Heart right ventricle (tissue), 16 donors: ENCODE measurements at places on chromosomes 7 and 10.

- DNase-seq: peak; percentile 28
- peaks cover 27% of the 10 kb centered on the region for H3K4me1 ChIP-seq
- no peak overlapping the region for H3K4me3 ChIP-seq
- no peaks in the 10 kb centered on the region for H3K27me3 ChIP-seq
- H3K27ac ChIP-seq: peak overlapping the region; percentile 90
These were observed 17.3 kb downstream of the SLC16A12 start for GRCh38 chr10:89518108-89518507.

DNA sequence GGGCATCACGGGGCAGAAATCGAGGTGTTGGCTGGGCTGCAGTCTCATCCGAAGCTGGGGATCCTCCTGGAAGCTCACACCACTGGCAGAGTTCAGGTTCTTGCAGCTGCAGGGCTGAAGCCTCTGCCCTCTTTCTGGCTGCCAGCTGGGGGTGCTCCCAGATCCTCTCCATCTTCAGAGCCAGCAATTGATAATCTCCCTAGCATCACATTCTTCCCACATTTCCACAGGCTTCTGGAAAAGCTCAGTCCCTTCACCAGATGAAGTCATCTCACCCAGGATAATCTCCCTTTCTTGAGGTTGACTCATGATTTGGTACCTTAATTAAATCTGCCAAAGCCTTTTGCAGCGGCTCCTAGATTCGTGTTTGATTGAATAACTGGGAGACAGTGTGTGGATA is 55.2 kb downstream of the NRP1 start:
- no peak overlapping the region for H3K4me3 ChIP-seq
- H3K4me1 ChIP-seq: peaks cover 98% of the 10 kb centered on the region
- no peaks in the 10 kb centered on the region for H3K36me3 ChIP-seq

DNA sequence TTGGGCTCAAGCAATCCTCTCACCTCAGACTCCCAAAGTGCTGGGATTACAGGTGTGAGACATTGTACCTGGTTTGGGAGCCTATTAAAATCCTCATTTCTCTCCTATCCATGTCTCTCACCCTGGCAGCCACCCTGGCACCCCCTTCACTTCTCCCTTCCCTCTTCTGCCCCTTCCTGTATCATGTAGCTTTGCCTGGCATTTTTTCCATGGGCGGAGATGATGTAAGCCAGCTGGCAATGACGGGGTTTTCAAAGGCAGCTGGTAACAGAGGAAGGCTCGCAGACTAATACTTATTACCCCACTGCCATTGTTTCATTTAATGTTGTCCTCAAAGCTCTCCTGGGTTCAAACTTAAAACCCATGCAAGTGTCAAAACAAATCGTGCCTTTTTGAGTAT is 61.9 kb downstream of the RGS10 start:
- no peak for DNase-seq
- peaks cover 6% of the 10 kb centered on the region for H3K27me3 ChIP-seq
- H3K4me1 ChIP-seq: peaks cover 11% of the 10 kb centered on the region
- no peak overlapping the region for H3K27ac ChIP-seq
- H3K4me3 ChIP-seq: no peak overlapping the region
- H3K36me3 ChIP-seq: no peaks in the 10 kb centered on the region

- H3K36me3 ChIP-seq: no peaks in the 10 kb centered on the region
- no peaks in the 10 kb centered on the region for H3K27me3 ChIP-seq
- no peak for DNase-seq
- H3K27ac ChIP-seq: no peak overlapping the region
These were observed 151.1 kb downstream of the TFPI2 start for GRCh38 chr7:93739424-93739823.

- no peak for DNase-seq
- H3K4me1 ChIP-seq: peaks cover 38% of the 10 kb centered on the region
- H3K4me3 ChIP-seq: no peak overlapping the region
- H3K36me3 ChIP-seq: peaks cover 9% of the 10 kb centered on the region
These were observed 38.1 kb upstream of the AP5Z1 start for GRCh38 chr7:4737300-4737699.

GRCh38 chr7:83366629-83367028 is 203.9 kb upstream of the PCLO start:
- no peaks in the 10 kb centered on the region for H3K27me3 ChIP-seq
- no peak overlapping the region for H3K4me3 ChIP-seq
- H3K36me3 ChIP-seq: no peaks in the 10 kb centered on the region
- no peak overlapping the region for H3K27ac ChIP-seq

DNA sequence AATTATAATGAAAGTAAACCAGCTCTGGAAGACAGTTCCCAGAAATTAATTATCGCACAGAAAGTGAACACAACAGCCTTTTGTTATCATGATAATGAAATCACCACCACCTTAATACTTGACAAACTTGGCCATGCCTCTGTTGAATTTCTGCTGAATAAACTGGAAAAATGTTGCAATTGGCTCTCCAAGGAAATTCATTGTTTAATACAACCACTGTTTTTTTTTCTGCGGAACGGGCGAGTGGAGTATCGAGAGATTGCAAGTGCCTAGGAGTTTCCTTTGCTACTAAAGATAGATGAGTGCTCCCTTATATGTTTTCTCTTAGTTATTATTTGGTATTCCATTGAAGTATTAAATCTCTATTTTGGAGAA is 657.0 kb downstream of the SDK1 start:
- H3K27ac ChIP-seq: no peak overlapping the region
- H3K36me3 ChIP-seq: no peaks in the 10 kb centered on the region
- no peak for DNase-seq
- H3K27me3 ChIP-seq: no peaks in the 10 kb centered on the region

GRCh38 chr10:126509182-126509581 is 120.9 kb upstream of the ADAM12 start:
- H3K27ac ChIP-seq: no peak overlapping the region
- H3K4me3 ChIP-seq: no peak overlapping the region
- H3K27me3 ChIP-seq: peaks cover 8% of the 10 kb centered on the region
- H3K4me1 ChIP-seq: no peaks in the 10 kb centered on the region
- no peak for DNase-seq

DNA sequence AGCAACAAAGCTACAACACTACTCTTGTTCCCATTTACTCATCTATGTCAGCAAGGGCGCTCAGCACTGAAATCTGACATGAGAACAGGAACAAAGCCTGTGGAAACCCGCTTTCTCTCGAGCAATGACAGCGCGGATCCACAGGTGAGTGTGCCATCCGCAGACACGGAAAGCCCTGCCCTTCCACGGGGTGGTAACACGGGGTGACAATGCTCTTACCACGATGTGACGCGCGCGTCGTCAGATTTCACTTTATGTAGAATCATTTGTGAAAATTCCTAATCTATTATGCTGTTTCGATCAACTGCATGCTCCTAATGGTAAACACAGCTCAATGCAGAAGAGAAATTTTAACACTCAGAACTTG is 34.4 kb downstream of the ZFAND2A start:
- no peaks in the 10 kb centered on the region for H3K27me3 ChIP-seq
- no peak overlapping the region for H3K27ac ChIP-seq
- no peak for DNase-seq
- no peak overlapping the region for H3K4me3 ChIP-seq

DNA sequence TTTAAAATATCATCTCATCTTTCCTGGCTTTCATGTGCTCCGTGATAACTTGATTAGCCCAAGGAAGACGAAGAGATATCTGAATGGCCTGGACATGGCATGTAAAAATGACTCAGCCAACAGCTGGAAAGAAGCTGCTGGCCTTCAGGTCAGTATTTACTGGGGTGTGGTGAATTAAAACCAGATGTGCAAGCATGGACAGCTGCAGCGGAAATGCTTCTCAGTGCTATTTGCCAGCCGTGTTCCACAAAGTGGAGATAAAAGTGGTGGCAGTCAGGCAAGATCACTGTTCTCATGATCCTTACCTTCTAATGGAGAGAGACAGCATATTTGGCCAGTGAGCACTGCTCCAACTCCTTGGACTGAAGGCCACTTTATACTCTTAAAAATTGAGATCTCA is 203.1 kb upstream of the VSTM2A start:
- H3K27me3 ChIP-seq: no peaks in the 10 kb centered on the region
- peak; percentile 35 for DNase-seq
- no peak overlapping the region for H3K4me3 ChIP-seq
- H3K27ac ChIP-seq: no peak overlapping the region
- H3K4me1 ChIP-seq: no peaks in the 10 kb centered on the region
